ENCODE measurements at places on chromosomes 3 and 15.

DNA sequence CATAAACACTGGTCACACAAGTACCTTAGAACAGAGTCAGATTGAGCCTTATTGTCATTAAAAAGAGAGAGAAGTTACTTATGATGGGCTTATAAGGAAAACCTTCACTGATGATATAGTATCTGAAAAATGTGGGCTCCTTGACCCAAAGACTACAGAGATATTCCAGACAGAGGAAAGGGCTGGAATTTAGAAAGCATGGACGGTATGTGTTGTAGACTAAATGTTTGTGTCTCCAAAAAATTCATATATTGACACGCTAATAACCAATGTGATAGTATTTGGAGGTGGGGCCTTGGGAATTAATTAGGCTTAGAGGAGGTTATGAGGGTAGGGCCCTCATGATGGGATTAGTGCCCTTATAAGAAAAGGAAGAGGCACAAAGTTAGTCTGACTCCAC is 61.0 kb upstream of the DAZL start:
- DNase-seq, result no peak

DNA sequence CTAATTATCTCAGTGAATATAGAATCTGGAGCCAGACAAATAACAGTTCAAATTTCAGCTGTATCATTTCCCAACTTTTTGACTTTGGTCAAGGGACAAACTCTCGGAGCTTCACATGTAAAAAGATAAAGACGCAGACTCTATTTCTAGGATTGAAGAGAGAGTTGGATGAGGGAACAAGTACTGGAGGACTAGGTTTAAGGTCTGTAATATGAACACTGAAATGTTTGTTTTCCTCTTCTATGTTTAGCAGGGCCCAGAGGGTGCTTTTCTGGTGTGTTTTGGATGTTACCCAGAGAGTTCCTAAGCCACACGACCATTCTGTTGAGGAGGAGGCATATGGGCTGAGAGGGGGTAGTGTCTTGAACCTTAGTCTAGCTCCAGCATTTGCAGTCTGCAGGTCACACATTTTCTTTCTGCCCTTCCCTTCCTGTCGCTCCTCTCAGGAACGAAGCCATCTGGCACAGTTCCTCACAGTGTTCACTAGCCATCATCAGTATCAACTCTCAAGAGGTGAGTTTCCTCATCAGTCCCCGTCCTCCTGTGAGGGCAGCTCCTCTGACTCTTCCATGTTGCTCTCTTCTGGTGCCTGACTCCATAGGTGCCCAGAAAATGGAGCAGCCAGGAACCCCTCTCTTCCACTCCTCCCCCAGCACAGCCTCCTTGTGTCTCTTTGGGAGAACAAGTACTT is 250.1 kb downstream of the SQOR start:
- no peak for DNase-seq

DNA sequence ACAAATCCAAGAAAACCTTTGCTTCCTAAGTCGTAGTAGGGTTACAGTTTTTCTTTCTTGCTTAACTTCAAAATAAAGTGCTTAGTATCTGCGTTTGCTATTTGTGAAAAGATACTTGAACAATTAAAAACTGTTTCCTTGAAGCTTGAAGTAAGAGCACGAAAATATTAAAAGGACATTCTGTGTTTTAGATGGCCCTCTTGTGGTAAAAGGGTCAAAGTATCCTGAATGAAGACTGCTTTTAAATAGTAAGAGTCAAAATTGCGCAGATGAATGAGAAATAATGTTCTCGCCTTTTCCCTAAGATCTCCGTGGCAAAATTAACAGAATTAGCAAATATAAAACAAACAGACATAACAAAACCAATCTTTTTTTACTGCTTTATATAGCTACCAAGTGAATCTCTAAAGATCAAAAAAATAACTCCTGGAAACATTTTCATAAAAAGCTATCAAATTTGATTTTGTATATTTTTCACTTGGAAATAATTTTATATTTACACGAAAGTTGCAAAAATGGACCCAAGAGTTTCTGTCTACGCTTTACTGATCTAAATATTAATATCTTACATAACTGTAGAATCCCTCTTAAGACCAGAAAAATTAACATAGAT is 175.4 kb downstream of the MBNL1 start:
- DNase-seq, result no peak

DNA sequence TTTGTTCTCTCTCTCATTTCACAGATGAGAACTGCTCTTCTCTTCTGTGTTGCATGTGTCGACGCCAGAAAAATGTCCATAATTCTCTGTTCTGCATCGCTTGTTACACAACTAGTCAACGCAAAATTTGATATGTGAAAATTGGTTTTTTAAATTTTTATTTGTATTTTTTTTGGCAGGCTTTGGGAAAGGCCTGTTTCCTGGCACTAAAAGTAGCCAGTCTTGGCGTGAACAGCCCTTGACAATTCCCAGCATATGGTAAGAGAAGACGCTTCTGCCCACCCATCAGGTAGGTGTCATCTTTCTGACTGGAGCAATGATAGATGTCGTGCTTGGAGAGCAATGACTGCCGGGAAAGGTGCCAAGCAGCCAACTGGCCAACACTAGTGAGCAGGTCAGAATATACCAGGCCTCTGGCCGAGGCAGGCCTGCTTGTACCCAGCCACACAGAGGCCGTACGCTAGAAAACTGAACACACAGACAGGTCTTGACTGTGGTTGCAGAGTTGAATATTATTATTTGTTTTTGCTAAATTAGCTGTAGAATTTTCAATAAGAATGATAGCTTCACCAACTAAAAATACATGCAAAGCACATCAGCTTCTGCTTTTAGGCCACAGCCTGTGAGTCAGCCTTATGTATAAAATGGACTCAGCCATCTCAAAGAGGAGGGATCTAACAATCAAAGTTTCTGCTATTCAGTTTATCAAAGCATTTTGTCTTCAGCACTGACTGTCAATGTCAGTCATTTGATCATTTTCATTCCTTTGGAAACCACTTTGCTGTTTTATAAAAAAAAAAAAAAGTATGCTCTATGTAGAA is 837.5 kb downstream of the MCTP2 start:
- no peak for DNase-seq

DNA sequence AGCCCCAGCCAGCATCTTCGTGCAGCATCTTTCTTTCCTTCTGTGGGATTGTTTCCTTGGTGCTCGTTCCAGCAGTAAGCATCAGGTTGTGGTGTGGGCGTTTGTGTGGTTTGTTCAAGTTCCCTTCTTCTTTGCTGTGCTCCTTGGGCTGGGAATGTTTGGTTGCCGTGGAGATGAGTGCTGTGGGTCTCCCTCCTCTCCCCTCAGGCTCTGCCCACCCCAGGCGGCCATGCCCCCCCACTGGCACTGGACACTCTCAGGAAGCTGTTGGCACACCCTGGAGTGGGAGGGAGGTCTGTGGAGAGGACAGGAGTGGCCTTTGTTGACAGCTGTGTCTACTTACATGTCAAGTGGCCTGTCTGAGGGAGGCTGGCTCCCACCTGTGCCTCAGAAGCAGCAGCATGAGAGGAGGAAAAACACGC is 46.5 kb upstream of the SACM1L start:
- DNase-seq, result no peak

DNA sequence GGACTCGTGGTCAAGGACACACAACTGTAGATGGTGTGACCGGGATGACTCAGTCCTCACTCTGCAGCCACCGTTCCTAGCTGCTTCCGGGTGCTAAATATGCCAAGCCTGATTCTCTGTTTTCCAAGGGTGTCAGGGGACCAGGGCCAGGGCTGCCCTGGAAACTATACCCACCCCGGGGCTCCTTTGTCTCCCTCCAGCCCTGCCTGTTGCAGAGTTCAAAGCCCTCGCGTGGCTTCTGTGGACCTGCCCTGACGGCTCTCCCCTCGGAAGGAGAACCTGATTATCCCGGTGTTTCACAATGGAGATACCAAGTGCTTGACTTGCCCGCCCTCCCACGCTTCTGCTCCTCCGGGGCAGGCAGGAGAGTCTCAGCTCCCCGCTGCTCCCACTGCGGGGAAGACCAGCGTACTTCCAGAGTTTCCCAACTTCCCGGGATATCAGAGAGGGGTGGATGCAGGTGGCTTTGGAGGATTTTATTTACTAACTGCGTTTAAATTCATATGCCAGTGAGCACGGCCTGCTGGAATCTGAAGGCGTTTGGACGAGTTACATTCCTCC is 125.0 kb downstream of the ASB7 start:
- DNase-seq, result no peak

GRCh38 chr15:36658312-36658711 is 78.9 kb downstream of the CDIN1 start:
- DNase-seq, result no peak

GRCh38 chr15:41347236-41347635 is 14.6 kb downstream of the NUSAP1 start:
- DNase-seq, result no peak

DNA sequence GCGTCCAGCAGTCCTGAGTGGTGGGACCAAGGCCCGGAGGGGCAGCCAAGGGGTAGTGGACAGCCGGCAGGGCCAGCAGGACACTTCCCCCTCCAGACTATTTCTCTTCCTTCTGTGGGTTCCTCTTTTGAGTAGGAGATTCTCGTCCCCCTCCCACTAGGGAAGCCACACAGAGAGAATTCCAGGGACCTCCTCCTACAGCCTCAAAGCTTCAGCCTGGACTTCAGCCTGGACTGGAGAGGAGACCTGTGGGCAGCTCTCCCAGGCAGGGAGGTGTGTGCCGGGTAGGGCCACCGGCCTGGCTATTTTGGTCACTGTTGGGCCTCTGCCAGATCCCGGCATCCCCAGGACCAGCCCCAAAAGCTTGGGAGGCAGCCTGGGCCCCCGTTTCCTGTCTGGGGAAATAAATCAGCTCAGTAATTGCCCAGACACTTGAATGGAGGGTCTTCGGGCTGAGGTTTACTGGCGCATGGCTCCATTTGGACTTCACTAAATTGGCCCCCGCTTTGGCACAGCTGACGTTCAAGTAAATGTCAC is 1.3 kb downstream of the SLC6A6 start:
- no peak for DNase-seq

All from stimulated activated CD8-positive, alpha-beta memory T cell treated with anti-CD3 and anti-CD28 coated beads, Interleukin-7, amount 100 ng/mL, for 1 hour (primary cell).